Body of pancreas (tissue), 4 donors: ENCODE measurements at places on chromosomes 13 and 19.

- DNase-seq, result peak; percentile 42
These were observed 2.8 kb upstream of the CEACAM5 start for GRCh38 chr19:41705393-41706174.

GRCh38 chr19:5805462-5806132 lies 730 bp downstream of the NRTN start:
- DNase-seq, result peak; percentile 87

- no peak for DNase-seq
These were observed 72.3 kb downstream of the NAA16 start for GRCh38 chr13:41383386-41383785.

- DNase-seq, result peak; percentile 75
These were observed 10.6 kb upstream of the UBE2S start for GRCh38 chr19:55418185-55418584.
